PC-9 (cell line): ENCODE measurements at places on chromosomes 7 and 10. TPM values are rescaled to one million over a fixed set of nuclear protein-coding genes. Genes with fewer than 3 reads are reported as not detected.

The PDIA4 gene
- total RNA-seq, result 200 and 221 TPM in 2 replicates

The PIK3CG gene
- not detected in 2 replicates for total RNA-seq

DNA sequence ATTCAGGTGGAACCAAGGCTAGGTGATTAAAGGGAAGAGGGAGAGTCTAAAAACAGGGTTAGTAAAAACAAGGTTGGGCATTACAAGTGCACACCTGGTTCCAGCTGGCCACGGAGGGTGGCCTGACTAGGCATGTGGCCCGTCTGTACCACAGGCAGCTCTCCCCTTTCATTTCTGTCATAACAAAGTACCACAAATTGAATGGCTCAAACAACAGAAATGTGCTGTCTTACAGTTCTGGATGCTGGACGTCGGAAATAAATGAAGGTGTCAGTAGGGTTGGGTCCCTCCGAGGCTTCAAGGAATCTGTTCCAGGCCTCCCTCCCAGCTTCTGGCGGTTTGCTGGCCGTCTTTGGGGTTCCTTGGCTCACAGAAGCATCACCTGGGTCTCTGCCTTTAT, 13.4 kb upstream of the WDR86 start:
- no peak for DNase-seq

DNA sequence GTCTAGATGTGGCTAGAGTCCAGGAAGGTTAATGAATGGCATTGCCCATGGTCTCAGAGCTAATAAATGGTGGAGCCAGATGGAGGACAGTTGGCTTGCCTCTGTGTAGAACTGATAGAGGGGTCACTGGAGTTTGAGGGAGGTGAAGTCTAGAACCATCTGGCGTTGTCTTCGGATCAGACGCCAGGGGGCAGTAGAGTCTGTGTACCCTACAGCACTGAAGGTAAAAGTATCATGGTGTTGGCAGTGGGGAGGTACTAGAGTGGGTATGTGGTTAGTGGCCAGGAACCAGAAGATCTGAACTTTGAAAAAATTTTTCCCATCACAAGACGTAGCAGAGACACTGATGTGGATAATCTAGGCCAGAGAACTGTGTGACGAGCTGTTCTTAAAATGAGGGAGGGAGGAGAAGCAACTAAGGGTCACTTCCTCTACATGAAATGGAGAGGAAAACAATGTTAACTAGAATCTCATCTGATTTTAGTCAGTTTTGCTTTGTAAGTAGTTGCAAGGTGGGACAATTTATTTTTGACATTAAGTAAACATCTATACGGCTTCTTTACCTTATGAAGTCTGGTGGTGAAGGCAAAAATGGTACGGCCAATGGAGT, 227.9 kb upstream of the PRSS58 start:
- DNase-seq, result no peak

DNA sequence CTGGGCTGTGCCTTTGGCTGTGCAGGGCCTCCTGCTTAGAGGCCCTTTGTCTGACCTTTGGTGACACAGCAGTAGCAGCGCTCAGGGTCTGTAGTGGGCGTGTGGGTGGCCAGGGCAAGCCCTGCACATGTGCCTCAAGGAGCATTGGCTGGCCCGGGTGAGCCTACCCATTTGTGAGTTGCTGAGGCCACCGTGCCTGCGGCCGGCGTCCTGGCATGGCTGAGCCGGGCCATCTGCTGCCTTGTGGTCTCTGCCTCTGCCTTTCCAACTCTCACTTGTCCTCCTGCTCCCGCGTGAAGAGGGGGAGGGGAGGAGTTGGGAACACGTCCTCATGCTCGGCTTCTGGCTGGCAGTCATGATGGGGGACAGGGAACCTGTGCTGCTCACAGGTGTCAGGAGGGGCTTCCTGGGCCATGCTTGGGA, 9.2 kb upstream of the ORAI2 start:
- DNase-seq, result no peak
